Occipital lobe (tissue), 3 donors: ENCODE measurements at places on chromosomes 1 and 21. TPM values are rescaled to one million over a fixed set of nuclear protein-coding genes. Genes with fewer than 3 reads are reported as not detected.

The BATF3 gene
- 8.0 TPM for total RNA-seq

The CASZ1 gene
- 0.62 TPM for total RNA-seq

The DPYD gene
- total RNA-seq, result 72.1 TPM

The PKP1 gene
- 0.16 TPM for total RNA-seq

The CYP4Z1 gene
- total RNA-seq, result 0.47 TPM

The PGLYRP4 gene
- not detected for total RNA-seq

The NKAIN1 gene
- total RNA-seq, result 33.4 TPM

The PTPRC gene
- 4.5 TPM for total RNA-seq

The EDN2 gene
- total RNA-seq, result not detected

The SNX7 gene
- total RNA-seq, result 163 TPM

The RPL5 gene
- 1,360 TPM for total RNA-seq

The COL6A2 gene
- 37.1 TPM for total RNA-seq

The FAM110D gene
- 0.47 TPM for total RNA-seq

The TTC34 gene
- total RNA-seq, result 0.16 TPM

The SPRR4 gene
- total RNA-seq, result not detected

The IRF6 gene
- 0.31 TPM for total RNA-seq

The LCE3D gene
- not detected for total RNA-seq
